CD4-positive, alpha-beta T cell treated with Interleukin-15 for 4 hours (primary cell): ENCODE measurements at places on chromosomes 16 and 17.

DNA sequence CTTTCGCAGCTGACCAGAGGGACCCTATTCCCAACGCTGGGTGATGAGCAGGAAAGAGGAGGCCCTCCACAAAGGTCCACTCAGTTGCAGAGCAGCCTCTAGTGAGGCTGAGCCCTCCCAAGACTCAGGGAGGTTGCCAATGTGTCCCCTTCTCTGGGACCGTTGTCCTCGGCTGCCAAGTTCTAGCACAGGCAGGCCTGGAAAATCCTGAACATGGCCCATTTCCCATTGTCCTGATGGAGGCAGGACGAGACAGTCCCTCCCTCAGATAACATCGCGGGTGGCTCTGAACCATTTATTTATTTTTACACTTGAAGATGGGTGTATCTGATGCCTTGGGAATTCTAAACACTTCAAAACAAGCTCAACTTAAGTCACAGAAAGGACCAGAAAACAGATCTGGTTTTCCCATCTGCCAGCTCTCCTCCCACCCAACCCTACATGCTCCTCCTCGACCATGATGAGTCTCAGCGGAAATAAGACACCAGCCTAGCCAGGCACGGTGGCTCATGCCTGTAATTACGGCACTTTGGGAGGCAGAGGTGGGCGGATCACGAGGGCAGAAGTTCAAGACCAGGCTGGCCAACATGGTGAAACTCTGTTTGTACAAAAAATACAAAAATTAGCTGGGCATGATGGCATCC is 12.8 kb downstream of the CDIP1 start:
- no peak for DNase-seq

- no peak for DNase-seq
Measured at GRCh38 chr16:74991593-74992403, 6.9 kb upstream of the WDR59 start.

- DNase-seq, result no peak
Measured at GRCh38 chr17:49939318-49939717, 29.7 kb upstream of the DLX4 start.

- DNase-seq, result peak; percentile 77
Measured at GRCh38 chr17:8079291-8080207, 8.0 kb downstream of the ALOX12B start.

DNA sequence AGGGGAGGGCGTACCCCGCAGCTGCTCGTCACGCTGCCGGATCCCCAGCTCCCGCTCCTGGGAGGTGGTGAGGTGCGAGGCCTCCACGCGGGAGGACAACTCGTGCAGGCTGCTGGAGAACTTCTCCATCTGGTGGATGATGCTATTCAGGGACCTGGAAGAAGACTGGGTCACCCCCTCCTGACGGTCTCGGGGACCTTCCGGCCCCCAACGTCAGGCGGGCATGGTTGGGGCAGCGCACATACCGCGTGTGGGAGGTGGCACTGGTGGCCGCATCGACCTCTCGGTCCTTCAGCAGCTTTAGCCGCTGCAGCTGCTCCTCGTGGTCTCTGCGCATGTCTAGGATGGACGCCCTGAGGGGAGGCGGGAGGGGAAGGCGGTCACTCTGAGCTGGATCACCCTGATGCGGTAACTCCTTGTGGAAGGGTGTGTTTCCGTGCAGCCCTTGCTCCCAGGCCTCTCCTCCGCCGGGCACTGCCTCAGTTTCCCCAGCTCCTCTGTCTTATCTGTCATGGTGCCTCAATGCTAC is 13.3 kb upstream of the MRPL38 start:
- no peak for DNase-seq

DNA sequence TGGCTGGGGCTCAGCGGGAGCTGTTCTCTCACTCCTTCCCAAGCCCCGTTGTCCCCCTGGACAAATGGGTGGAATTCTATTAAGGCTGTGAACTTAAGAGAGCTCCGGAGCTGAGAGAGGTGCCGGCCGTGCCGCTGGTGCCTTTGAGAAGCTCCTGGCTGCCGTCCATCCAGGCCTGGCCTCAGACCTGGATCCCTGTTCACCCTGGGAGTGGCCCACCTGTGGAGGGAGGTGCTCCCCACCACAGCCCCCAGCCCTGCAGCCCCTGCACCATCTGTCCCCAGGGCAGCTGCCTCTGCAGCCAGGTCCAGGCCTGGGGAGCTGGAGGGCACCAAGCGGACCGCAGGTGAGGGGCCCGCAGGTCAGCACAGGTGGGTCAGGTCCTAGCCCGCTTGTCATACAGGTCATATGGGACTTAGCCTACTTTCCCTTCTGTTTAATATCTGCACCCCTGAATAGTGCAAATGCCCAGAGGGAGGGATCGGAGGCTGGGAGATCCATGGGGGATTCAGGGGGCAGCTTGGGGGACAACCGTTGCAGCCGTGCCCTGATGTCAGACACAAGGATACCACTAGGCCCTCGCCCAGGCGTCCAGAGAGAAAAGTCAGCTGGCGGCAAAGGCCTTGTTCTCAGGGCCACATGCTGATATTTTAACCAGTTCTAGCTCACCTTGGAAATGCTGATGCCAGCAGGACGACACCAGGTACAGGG is 15.2 kb upstream of the METRNL start:
- no peak for DNase-seq

GRCh38 chr17:68789203-68789962 is 165.8 kb downstream of the ABCA8 start:
- DNase-seq, result no peak

- DNase-seq, result no peak
Measured at GRCh38 chr17:34758718-34759117, 179.3 kb downstream of the TMEM132E start.

GRCh38 chr16:78950768-78951167 is 649.8 kb downstream of the MAF start:
- no peak for DNase-seq

DNA sequence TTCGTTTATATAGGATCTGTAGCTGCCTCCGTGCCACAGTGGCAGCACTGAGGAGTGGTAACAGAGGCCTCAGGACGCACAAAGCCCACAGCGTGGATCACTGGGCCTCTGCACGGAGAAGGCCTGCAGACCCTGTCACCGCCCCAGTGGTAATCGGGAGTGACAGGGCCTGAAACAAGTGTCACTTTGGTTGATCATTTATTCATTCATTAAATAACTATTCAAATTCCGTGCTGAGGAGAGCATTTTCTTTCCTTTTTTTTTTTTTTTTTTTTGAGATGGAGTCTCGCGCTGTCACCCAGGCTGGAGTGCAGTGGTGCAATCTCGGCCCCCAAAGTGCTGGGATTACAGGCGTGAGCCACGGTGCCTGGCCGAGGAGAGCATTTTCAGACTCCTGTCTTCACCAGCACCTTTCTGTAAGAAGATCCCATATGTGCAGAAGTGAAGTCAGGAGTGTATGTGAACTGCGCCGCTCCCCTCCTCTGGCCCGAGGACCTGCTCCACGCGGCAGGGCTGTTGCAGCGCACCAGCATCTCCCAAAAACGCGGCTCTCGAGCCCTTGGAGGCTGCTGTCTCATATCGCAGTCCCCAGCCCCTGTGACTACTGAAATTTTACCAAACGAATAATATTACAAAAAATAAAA is 44.9 kb upstream of the TRAP1 start:
- no peak for DNase-seq

- DNase-seq, result no peak
Measured at GRCh38 chr17:77744066-77744988, 214.2 kb upstream of the TNRC6C start.

GRCh38 chr17:49873466-49873865 is 25.6 kb upstream of the TAC4 start:
- no peak for DNase-seq

DNA sequence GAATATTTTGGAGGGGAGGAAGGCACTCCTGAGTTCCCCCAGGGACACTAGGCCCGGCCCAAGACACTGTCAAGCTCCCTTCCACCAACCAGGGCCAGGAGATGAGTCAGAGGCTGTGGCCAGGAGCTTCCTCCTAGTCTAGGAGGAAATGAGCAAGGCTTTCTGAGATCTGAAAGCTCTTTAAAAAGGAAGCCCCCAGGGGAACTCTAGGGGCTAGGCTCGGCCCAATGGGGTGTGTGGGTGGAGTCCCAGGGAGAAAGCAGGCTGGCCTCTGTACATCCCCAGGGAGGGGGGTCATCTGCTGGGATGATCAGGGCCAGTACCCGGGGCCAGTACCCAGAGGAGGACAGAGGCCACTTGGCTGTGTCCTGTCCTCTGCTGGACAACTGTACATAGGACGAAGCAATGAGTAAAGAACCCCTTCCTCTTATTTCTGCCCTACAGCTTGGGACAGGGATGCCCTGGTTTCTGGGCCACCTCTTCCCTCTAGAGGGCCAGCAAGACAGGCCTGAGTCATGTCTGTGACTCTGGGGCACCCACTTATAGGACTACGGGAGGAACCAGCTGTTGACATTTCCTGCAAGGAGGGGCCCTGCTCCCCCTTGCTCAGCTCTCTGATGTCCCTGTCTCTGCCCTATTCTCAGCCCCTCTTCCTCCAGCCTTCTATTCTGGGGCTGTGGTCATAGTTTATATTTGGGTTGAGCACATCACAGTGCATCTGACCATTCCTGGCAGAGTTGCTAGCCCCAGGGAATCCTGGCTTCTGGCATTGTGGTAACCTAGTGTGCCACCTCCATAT is 2.7 kb downstream of the FHOD1 start:
- peak; percentile 90 for DNase-seq

GRCh38 chr17:61429274-61429673 is 22.9 kb upstream of the TBX4 start:
- no peak for DNase-seq

DNA sequence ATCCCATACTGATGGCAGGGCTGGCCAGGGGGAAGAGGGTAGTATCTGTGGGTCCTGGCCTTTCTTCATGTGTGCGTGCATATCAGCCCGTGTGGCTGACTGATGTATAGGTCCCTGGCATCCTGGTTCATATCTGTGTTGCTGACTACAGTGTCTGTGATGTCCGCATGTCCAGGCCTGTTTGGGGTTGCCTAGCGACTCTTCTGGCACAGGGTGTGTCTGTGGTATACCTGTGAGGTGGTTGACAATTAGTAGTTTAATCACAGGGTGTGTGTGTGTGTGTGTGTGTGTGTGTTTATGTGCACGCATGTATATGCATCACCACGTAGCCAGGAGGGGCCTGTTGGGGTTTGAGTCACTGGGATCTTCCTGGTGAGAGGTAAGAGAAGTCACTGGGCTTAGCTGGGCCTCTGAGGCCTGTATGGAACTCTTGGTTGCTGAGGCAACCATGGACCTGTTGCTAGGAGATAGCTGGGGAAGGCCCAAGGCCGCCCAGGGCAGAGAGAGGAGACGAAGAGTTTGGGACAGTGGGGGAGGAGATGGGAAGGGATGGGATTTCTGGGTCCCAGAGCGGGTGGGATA is 603 bp upstream of the TMEM95 start:
- DNase-seq, result peak; percentile 70

DNA sequence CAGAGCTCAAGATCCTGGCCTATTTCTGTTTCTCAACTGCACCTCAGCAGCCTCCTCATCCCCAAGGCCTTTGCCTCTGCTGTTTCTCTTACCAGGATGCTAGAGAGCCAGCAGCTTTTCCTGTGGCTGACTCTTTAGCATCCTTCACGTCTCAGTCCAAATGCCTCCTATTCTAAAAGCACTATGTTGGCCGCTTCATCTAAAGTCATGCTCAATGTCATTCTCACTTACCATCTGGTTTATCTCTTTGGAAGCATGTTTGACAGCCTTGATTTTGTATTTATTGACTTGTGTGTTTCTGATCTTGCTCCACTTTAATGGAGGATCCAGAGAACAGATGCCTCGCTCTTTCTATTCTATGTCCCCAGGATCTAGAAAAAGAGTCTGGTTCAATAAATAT is 351.8 kb upstream of the CDH11 start:
- no peak for DNase-seq

DNA sequence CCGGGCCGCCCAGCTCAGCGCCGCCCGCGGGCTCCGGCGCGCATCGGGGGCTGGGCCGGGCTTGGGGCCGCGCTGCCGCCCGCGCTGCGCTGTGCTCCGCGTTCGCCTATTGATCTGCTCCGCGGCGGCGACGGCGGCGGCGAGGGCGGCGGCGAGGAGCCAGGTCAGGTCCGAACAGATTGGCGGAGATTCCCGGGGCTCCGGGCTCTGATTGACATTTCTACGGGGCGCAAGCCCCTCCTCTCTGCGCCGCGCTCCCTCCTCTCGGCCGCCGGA is 559 bp downstream of the IRX3 start:
- no peak for DNase-seq

GRCh38 chr16:30040221-30040620 is 9.2 kb upstream of the TLCD3B start:
- no peak for DNase-seq

GRCh38 chr17:68184141-68184571 is 63.7 kb upstream of the AMZ2 start:
- no peak for DNase-seq

DNA sequence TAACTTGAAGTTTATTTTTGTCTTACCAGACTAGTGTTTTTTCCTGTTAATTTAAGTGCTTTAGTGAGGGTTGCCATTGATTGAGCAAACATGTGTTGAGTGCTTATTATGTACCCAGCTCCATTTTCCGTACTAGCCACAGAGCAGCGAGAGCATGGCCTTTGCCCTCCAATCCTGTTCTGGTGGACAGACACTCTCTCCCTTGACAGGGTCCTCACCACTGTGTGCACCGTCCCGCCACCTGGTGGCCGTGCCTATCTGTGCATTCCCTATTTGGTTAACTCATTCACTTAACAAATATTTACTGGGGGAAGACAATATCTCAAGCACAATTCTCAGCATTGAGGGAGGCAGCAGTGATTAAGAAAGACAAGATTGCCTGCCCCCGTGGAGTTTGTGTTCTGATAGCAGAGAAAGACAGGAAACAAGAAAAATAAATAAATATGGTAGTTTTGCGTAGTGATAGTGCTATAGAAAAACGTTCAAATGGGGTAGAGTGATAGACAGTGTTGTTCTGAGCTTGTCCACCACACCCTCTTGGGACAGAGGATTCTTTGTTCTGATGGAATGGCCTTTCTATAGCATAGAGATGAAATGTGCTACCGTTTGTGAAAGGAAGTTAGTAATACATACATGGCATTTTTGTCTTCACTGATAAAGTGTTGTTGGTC is 13.0 kb downstream of the CDH13 start:
- peak; percentile 53 for DNase-seq

DNA sequence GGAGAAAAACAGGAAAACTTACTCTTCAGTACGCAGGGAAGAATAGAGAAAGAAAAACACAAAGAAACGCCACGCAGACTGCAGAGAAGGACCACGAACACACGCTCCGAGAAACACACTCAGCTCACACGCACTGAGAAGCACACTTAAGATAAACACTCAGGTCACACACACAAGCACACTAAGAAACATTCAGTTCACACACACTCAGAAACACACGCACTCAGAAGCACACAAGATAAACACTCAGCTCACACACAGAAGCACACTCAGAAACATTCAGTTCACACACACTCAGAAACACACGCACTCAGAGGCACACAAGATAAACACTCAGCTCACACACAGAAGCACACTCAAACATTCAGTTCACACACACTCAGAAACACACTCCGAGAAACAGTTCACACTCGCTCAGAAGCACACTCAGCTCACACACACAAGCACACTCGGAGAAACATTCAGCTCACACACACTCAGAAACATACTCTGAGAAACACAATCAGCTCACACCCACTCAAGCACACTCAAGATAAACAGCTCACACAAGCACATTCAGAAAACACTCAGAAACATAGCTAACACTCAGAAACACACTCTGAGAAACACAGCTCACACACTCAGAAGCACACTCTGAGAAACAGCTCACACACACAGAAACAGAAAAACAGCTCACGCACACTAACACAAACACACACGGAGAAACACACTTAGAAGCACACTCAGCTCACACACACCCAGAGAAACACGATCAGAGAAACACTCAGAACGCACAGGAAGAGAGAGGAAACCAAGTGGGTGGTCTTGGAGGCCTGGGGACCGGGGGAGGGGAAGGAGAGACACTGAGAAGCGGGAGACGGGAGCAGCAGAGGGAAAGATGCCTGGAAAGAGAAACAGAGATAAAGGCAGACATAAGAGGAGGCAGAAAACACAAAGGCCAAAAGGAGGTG is 908 bp downstream of the TMEM98 start:
- DNase-seq, result no peak
